ENCODE measurements at places on chromosomes 11 and 22.
A peak's percentile ranks its signal among the peaks of the same experiment; 100 is the strongest.

- DNase-seq, result peak; percentile 60
Observed at GRCh38 chr11:80182901-80183300, 742.1 kb upstream of the TENM4 start.

DNA sequence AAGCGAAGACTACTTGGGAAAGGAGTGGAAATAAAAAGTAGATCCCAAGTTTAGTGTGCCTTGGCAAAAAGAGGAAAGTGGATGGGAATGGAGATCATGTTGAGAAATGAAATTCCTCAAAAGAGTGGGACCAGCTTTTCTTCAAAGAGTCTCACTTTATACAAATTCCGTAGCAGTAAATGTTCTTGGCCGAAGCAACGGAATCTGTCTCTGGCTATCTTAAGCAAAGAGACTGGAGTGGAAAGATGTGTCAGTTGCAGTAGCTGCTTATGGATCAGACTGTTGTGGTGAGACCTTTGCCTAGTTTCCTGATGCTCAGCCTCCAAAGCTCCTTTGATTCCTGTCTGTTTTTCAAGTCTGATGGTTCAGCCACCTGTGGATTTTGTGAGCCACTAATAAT lies 73.6 kb downstream of the CSTPP1 start:
- DNase-seq, result no peak

DNA sequence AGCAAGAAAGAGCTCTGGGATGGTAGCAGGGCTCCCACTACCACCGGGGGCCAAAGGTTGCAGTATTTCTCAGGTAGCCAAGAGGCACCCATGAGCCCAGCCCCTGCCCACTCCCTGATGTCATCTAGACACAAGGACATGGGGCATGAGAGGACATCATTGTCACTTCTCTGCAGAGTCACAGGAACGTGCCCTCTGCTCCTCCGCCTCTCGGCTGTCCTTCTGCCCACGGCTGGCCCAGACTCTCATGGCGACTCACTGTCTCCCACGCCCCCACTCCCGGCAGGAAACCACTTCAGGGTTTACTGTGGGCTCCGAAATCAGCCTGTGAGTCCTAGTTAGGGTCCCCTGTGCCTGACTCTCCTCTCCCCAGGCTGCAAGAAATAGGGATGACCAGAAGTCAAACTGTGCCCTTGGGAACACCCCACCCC lies 1.8 kb upstream of the GAL start:
- no peak for DNase-seq

- peak; percentile 57 for DNase-seq
Observed at GRCh38 chr11:6737872-6738466, 33.8 kb downstream of the OR2AG2 start.

DNA sequence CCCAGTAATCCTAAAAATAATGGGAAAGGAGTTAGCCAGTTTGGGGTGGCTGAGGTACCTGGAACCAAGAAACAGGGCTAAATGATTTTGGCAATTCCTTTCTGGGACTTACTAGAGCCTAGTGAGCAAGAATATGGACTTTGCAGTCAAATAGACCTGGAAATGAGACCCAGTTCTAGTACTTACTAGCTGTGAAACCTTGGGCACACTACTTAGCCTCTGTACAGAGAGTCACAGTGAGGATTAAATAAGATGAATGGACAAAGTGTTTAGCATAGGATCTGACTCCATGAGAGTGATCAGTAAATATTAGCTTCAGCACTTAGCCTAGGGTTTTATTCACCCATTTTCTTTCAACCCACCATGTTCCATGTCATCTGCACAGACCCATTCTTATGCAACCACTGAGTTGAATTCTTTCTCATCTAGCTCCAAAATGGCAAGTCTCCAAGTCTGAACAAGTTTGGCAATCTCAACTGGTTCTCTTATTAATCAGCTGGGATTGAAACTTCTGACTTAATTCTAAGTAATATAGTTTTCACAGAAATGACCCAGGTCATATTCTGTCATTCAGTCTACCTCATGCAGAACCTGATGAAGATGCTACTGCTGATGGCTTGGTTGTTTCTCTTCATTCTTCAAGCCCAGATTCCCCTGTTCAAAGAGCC lies 15.0 kb upstream of the SORL1 start:
- DNase-seq, result no peak

DNA sequence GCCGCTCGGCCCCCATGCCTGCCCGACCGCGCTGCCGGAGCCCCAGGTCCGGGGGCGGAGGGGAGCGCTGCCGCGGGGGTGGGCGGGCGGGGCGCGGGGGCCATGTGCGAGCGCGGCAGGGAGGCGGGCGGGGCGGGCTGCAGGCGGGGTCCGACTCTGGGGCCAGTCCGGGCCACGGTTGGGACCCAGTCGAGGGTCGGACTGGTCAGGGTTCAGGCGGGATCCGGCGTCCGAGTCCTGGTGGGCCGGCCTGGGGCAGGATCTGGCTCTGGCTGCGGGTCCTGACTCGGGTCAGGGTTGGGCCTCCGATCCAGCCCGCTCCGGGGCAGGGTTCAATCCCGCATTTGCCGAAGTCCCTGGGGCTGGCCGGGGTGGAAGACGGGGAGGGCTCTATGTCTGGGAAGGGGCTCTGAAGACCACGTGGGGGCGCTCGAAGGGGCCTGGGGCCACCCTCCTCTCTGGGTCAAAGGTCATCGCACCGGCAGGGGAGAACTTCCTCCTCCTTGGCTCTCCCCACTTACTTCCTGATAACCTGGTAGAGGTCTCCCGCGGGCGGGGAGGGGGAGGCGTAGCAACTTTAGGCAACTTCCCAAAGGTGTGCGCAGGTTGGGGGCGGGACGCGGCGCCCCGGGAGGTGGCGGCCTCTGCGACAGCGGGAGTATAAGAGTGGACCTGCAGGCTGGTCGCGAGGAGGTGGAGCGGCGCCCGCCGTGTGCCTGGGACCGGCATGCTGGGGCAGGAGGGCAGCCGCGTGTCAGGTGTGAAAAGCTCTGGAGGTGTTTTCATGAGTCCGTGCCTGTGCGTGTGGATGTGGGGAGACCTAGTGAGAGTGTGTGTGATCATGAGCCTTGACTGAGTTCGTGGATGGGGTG lies 603 bp downstream of the ESRRA start:
- peak; percentile 53 for DNase-seq

DNA sequence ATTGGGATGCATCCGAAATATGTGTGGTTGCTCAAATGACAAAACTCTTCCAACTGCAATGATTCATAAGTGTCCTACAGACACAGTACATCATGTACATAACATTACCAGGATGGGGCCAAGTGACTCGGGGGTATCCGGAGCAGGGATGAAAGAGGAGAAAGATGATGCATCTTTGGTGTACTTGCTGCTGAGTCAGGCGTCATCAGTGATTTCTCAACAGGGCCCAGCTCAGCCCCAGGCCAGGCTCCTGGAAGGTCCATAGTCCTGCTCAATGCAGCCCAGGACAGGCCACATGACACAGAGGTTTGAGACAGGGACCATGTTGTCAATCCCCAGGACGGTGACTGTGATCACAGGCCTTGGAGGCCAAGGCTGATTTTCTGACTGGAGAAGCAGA lies 59.3 kb downstream of the GGTLC2 start:
- no peak for DNase-seq

DNA sequence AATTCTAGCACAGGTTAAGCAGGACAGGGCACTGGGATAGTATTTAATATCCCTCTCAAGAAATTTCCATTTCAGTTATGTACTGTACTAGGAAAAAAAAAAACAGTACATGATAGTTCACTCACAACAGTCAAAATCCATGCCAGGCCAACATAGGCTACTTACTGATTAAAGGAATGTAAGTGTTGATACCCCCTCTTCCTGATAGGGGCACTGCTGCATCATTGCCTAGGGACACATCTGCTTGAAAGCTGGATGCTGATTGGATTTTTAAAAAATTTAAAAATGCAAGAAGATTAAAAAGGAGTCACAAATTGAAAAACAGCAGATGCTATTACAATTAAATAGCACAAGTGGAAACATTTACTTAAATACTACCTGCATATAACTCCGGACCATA lies 43.4 kb downstream of the APOL5 start:
- DNase-seq, result peak; percentile 24

DNA sequence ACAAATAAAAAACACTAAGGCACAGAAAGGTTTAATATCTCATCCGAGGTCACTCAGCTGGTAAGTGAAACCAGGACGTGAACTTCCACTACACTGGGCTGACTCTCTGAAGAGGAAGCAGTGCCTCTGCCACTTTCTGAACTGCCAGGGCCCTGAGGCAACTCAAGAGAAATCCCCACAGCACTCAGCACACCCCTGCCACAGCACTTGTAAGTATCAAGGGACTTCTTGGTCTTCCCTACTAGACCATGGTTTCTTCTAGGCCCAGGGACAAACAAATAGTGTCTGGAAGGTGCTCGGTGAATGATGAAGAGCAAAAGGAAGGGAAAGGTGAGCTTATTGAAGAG lies 49.7 kb downstream of the RPL27A start:
- no peak for DNase-seq
